Hematopoietic multipotent progenitor cell treated with erythropoietin and hydrocortisone succinate and interleukin-3 and kit ligand, for 4 days (in vitro differentiated cells): ENCODE measurements at places on chromosomes 6 and 20.
A peak's percentile ranks its signal among the peaks of the same experiment; 100 is the strongest.

GRCh38 chr6:37209461-37210205, 39.7 kb downstream of the PIM1 start:
- DNase-seq, result no peak

- peak; percentile 76 for DNase-seq
These were observed 32.5 kb downstream of the PRR18 start for GRCh38 chr6:166275714-166276166.

DNA sequence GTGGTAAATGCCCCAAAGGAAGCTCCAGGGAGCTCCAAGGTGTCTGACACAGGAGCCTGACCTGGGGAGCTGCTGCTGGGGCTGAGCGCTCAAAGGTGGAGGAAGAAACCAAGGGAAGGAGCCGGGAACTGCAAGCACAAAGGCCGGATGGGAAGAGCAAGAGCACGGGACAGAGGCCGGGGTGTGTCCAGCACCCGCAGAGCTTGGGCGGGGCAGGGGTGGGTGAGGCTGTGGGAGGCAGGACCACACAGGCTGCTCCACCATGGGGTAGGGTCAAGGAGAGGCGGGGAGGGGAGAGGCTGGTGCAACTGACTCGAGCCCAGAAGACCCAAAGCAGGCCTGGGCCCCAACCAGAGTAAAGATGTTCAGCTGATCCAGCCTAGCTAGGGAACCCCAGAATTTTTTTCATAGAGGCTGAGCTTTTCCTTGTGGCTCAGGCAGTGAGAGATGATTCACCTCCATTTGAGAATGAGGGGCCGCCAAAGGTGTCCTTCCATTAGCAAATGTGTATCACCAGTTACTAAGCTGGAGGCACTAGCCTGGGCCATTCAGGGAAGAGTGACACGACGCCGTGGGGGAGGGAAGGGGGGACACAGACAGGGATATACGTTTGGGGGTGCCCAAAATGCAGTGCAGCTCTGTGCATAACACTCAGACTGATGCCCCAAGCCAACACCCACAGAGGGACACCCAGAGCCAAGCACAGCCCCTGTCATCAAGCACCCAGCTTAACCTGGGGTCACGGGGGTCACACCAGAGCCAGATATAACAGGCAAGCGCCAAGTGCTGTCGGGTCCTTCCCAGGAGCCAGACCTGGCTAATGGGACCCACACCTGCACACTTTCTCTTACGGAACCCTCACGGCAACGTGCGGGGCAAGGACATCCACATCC, 21.3 kb upstream of the TLDC2 start:
- DNase-seq, result no peak

DNA sequence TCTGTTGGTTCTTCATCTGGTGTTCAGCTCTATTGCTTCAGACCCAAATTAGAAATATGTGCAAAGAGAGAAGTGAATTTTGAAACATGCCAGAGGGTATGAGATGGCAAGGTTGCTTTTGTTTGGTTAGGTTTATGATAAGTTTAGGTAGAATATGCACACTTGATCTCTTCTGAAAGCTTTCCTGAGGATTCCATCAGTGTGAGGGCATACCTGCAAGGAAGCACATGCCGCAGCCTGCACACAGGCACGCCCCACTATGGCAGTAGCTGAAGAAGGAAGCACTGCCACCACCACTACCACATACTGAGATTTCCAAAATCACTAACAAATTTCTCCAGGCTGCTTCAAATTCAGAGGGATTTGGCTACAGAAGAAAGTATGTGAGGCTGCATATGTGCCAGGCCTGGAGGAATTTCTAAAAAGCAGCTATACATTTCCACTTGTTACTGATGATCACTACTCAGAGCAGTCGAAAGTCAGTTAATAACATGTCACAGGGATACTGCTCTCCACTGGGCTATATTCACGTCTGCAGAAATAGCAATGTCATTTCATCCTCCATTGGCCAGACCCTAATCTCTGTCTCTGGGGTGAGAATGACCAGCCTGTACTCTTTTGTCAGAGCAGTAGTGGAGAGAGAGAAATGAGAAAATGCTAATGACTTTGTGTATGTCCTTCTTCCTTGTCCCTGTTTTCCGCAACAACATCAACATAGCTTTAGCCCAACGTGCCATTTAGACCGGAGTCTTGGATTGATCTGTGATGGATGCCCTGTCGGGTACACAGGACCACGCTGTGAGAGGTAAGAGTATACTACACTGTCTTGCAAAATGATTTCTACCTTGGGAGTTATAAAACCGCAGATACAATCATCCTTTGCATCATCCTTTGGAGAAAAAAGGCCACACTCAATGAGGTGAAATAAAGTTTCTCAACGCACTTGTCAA, 396.7 kb downstream of the LAMA2 start:
- no peak for DNase-seq

DNA sequence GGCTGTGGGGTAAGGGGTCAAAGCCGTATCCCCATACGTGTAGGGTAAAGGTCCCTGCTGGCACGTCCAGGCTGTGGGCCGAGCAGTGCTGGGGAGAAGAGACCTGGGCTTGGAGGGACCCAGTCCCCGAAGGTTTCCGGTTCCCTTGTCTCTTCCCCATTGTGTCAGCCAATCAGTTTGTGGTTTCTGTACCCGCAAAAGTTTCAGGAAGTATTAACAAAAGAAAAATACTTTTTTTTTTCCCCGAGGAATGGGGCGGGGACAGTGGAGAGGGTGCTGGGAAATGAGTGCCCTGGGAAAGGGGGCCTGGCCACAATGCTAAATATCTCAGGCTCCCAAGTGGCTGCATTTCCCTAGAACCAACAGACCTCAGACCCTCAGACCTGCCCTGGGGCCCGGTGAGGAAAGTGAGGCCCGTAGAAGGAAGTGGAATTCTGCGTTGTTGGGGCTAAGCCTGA, 15.2 kb upstream of the AMD1 start:
- DNase-seq, result peak; percentile 92

DNA sequence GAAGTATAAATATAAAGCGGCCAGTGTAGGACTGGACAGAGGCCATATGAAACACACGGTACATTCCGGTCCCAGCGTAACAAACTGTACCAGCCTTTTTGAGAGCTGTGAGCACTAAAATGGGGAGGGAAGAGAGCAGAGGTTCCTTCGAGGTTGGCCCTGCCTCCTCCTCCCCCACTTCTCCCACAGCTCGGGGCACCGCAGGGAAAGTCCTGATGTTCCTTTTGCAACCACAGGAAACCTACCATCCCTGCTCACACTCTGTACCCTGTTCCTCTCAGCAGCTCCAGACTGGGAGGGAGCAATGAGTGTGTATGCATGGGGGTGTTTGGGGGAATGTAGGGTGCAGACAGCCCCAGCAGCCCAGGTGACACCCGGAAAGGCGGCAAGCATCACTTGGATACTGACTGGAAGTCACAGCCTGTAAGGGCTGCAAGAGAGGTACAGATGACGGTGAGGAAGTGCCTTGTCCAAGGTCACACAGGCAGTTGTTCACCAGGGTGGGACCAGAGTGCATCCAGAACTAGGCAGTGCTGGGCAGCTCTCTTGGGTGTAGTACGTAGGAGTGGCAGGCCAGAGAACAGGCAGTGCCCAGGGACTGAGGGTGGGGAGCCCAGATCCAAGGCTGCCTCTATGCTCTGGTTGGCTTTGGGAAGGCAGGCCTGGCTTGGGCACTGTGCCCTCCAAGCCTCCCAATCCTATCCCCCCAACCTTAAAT, 11.0 kb upstream of the ARMC12 start:
- peak; percentile 83 for DNase-seq

GRCh38 chr20:45156713-45157112, 18.0 kb upstream of the PI3 start:
- no peak for DNase-seq

DNA sequence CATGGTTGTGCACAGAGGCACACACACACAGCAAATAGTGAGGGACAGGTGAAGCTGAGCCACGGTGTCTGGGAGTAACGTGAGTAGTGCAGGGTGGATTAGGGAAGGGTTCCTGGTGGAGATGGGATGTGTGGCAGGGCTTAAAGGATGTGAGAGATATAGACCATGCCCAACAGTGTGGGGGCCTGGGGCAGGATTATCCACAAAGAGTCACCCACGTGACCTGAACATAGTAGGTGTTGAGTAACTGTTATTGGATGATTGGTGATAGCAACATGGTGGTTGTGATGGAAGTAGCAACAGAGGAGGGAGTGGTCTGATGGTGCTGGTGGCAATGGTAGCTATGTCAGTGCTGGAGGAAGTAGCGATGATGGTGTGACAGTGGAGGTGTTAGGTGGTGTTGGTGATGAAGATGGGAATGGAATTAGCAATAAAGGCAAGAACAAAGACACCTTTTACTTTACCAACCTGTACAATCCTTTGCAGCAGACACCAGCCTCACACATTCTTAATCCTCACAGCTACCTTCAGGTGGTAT, 135.1 kb downstream of the MRPL14 start:
- no peak for DNase-seq

- no peak for DNase-seq
These were observed 94.0 kb downstream of the STK35 start for GRCh38 chr20:2195614-2196013.

DNA sequence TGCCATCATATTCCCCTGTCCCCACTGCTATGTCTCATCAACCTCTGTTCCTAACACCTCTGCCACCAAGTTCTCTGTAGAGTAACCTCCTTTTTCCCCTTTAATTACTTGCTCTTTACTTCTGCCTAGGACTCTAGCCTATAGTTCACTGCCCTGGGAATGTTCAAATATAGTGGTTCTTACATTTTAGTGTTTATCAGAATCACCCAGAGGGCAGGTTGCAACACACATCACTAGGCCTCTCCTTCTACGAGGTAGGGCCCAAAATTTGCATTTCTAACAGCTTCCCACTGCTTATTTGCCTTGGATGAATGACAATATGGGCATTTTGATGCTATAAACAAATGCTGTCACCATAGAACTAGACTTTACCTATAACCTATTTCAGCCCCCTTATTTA, 23.1 kb upstream of the C6orf141 start:
- no peak for DNase-seq

DNA sequence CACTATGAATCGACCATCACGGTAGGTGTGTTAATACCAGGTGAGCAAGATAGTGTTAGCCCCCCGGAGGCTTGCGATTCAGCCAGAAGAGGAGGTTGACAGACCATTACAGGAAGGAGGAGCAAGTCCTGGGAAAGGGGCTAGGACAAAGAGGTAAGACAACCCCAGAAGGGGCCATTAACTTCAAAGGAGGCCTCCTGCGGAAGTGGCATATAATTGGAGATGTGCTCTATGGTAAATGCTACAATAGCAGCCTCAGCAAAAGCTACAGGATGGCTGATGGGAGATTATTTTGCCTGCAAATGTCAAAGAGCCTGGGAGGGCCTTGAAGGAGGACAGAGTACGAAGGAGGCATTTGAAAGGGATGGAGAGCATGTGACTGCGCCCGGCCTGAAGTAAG, 108.6 kb upstream of the CITED2 start:
- DNase-seq, result no peak

DNA sequence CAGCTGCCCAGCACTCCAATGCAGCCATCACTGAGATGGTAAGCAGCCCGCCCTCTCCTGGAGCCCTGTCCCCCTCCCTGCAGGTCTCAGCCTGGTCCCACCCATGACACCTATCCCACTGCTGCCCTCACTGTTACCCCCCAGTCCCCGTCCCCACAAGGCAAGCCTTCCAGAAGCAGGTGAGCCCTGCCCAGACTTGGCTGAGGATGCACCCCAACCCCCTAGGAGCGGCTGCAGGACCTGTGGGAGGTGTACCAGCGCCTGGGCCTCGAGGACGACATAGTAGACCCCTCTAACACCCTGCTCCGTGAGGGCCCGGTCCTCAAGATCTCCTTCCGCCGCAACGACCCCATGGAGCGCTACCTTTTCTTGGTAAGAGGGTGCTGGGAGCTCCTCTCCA, 9.2 kb downstream of the FGD2 start:
- DNase-seq, result no peak

DNA sequence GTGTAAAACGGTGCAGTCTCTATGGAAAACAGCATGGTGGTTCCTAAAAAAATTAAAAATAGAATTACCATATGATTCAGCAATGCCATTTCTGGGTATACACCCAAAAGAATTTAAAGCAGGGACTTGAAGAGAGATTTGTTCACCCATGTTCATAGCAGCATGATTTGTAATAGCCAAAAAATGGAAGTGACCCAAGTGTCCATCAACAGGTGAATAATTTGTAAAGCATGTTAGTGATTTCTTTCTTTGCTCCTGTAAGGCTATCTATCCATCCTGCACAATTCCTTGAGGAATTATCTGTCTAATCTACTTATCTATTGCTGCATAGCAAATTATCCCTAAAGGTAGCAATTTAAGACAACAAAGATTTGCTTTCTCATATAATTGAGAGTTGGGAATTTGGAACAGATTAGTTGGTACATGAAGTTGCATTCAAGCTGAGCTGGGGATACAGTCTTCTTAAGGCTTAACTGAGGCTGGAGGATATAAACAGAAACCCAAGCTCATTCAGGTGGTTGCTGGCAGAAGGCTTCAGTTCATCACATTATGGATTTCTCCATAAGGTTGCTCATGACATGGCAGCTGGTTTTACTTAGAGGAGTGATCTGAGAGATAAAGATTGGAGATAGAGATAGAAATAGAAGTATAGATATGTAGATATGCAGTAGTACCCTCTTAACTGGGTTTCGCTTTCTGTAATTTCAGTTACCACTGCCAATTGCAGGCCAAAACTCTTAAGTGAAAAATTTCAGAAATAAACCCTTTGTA, 62.0 kb downstream of the IL22RA2 start:
- DNase-seq, result no peak

- DNase-seq, result no peak
These were observed 23.5 kb downstream of the TAF4 start for GRCh38 chr20:62042025-62042820.

- DNase-seq, result peak; percentile 71
These were observed 69.1 kb downstream of the SLC35F1 start for GRCh38 chr6:117976030-117976651.

DNA sequence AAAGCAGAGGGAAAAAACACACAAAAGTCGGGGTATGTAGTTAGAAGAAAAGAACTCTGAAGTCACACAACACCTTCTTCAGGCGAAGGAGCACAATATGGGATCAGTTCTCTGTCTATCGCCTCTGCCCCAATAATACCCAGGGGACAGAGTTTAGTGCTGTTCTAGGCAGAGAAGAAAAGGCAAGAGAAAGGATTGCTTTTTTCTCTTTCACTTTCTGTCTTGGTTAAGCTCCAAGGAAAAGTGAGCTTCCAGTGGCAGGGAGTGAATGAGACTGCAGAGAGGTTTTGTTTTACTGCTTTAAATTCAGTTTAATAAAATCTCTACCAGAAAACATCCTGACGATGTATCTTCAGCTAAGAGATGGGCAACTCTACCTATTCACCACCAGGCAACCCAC, 86.6 kb upstream of the STXBP5 start:
- DNase-seq, result no peak

GRCh38 chr20:10559266-10559665, 114.5 kb downstream of the JAG1 start:
- no peak for DNase-seq

- no peak for DNase-seq
These were observed 215.2 kb downstream of the TAF4 start for GRCh38 chr20:61850457-61850856.

- no peak for DNase-seq
These were observed 20.5 kb downstream of the GCLC start for GRCh38 chr6:53524455-53524815.

- no peak for DNase-seq
These were observed 70.9 kb upstream of the EYA2 start for GRCh38 chr20:46823753-46824152.

- DNase-seq, result peak; percentile 83
These were observed 110.2 kb upstream of the ZNF184 start for GRCh38 chr6:27582928-27583725.
